ENCODE measurements at places on chromosomes 16 and 17.

DNA sequence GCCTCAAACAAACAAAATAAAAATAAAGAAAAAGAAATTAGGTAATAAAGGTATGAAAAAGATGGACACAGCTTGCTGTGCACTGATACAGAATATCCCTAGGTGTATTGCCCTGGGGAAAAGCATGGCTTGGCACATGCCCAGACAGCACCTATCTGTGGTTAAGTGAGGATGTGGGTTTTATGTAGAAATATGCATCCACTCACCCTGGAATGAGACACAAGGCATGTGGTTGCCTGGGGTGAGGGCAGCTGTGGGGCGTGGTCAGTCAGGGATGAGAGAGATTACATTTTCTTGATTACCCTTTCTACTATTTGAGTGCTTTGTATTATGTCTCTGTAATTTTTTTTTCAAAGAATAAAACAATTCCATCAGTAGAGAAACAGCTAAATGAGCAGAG lies 6.9 kb downstream of the PLLP start:
- no peak for DNase-seq

DNA sequence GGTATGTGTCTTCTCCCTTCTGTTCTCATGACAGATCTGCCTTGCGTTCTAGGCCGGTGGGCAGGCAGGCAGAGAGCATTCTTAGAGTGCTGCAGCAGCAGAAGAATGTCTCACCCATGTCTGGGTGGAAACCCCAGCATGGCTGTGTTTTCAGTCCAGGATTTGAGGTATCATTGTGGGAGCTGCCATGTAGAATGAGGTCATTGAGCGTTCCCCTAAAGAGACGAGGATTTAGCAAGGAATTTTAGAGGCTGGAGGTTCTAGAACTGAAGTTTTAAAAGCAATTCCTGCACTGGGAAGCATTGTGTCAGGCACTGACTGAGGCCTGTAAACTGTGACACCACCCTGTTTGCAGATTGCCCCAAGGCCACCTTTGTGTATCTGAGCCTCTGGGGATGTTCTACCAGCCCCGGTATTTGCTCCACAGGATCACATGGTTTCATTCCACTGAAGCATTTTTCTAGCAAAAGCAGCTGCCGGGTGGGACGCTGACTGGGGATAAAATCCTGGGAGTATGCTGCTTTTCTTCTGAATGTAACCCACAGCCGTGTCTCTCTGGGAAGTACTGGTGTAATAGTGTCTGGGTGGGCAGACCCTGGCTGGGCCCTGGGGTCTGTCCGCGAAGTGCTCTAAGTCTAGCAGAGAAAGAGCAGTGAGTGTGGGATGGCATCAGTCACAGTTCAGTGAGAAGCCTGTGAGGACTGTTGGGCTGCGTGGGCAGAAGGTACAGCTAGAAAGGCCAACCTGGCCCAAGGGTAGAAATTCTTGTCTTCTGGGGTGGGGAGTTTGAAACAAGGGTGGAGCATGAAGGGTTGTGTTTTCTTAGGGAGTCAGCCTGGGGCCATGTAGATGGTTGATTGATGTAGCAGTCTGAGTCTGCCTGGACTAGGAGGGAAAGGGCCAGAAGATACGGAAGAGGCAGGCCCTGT lies 30.2 kb downstream of the PLCD3 start:
- DNase-seq, result no peak

DNA sequence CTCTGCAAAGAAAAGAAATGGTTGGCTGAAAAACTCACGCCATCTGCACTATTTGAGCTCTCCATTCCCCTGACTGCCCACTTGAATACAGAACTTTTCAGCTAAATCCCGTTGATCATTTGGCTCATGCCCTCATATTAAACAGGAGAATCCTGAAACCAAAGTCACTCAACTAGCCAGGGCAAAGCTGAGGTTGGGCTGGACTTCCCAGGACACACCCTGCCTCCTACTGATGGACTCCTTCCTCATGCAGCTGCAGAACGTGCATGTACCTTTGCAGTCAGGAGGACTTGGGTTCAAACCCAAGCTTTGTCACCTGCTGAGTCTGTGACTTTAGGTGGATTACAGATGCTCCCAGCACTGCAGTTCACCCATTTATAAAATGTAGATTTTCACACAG lies 7.7 kb downstream of the ASIC2 start:
- DNase-seq, result no peak

GRCh38 chr16:66900721-66901441 lies 17.8 kb downstream of the CDH16 start:
- DNase-seq, result no peak

- no peak for DNase-seq
Measured at GRCh38 chr16:22065252-22065651, 27.1 kb upstream of the VWA3A start.

GRCh38 chr16:10688291-10688690 lies 6.4 kb downstream of the TEKT5 start:
- no peak for DNase-seq

DNA sequence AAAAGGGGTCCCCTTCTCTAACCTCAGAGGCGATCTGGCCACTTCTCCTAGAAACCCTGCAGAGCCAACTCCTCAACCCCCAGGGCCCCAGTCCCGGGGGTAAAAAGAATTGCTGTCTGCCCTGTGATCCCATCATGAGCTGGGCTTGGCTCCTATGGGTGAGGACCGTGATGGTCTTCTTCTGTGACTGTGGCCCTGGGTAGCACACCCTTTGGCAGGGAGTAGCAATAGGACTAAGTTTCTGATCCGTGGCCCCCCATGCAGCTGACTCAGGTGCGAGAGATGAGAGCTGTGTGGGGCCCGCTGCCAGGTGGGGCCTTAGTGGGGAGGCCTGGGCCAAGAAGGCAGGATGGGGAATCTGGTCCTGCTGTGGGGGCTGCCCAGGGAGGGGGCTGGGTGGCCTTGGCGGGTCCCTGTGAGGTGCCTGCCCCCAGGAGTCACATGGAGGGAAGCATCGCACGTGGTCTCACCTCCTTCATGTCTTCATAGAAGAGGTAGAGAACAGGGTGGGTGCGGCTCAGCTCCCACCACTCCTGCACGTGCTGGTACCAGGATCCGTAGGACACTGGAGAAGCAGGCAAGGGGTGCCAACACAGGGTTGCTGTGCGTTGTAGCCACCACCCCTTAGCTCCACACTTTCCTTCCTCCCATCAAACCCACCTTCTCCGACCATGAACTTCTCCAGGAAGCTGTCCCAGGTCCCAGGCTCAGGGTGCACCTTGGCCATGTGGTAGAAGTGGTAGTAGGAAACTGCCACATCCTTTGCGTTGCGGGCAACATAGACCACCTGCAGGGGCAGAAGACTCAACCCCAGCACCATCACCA lies 3.3 kb downstream of the SULT1A1 start:
- no peak for DNase-seq
